ENCODE measurements at places on chromosomes 2 and 18.

DNA sequence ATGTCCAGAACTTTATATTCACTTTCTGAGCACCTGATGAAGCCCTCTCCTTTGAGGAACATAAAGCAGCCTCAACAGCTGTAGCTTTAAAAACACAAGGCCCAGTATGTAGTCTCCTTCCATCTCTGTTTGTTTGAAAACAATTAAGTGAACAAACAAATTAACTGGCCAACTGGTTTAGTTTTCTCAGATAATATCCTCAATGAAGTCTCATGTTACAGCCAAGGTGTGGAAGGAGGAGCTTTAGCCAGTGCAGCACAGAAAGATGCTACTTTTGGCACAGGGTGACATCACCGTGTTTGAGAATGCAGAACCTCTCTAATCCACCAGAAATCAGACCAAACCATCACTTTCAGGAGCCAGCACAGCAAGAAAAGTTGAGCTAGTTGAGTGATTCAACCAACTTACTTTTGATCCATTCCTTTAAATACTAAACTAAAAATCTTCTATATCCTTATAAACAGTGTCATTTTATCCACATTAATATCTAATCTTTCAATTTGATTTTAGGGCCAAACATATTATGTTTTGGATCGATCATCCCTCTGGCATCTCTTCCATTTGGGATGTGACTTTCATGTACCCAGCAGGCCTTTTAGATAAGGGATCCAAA is 488.7 kb downstream of the ARHGAP15 start:
- DNase-seq = no peak

DNA sequence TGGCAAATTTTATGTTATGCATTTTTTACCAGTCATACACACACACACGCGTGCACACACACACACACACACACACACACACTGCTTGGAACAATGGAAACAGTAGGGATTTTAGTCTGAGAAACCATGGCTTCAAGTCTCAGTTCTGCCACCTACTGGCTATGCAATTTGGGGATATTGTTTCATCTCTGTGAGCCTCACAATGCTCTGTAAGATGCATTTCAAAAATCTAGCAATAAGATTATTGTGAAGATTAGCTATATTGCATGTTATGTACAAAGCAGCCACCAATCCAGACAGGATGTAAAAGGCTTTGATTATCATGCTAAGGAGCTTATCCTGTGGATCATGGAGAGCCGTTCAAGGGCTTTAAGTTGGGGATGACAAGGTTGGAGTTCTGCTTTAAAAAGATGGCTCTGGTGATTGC is 401.4 kb downstream of the NBAS start:
- DNase-seq = peak; percentile 38

DNA sequence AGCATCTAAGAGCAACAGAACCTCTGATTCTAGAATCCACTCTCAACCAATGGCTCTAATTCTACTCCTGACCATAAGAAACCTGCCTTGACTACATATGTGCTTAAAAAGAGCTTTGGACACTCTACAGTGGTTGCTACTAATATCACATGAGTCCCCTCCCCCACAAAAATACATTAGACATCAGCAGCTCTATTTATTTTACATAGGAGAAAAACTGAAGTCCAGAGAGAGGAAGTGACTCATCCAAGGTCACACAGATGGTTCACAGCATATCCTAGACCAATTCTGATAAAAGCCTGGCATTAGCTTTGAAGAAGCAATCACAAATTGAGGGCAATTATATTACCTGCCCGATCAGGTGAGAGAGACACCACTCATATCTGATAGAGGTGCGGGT is 49.8 kb downstream of the ALK start:
- DNase-seq = peak; percentile 12

DNA sequence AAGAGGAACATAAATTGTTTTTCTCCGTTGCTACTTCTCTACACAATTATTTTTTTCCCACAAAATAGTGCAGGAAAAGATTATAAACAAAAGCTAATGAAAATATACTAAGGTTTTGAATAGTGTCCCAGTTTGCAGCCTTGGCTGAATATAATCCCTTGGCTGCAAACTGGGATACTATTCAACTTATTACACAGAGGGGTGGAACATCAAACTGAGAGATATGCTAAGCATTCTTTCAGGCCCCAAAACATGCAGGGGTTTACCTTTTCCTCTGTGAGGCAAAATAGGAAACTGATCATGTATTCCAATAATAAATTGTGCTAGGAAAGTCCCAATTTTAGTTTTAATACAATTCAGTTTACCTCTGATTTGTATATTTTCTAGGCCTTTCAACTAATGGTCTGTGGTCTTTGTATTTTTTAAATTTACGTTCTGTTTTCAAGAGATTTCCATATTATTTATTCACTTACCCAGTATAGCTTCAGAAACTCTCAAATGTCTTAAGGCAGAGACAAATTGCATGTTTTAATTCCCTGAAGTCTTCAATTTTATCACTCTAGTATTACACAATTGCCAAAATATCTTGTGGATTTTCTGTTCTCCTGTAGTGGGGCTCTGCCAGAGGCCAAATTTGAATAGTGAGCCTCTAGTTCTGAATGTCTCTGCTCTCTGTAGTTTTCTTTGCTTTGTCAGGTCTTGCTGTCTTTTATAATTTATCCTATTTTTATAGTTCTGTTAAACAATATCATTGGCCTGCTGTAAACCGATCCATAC is 63.9 kb downstream of the PPP1R1C start:
- DNase-seq = no peak

GRCh38 chr2:112075490-112076260 is 20.6 kb downstream of the TMEM87B start:
- DNase-seq = no peak

- DNase-seq = no peak
These were observed 15.6 kb downstream of the PDE6D start for GRCh38 chr2:231765496-231765929.

- DNase-seq = no peak
These were observed 102.7 kb upstream of the PELI1 start for GRCh38 chr2:64246962-64247361.

DNA sequence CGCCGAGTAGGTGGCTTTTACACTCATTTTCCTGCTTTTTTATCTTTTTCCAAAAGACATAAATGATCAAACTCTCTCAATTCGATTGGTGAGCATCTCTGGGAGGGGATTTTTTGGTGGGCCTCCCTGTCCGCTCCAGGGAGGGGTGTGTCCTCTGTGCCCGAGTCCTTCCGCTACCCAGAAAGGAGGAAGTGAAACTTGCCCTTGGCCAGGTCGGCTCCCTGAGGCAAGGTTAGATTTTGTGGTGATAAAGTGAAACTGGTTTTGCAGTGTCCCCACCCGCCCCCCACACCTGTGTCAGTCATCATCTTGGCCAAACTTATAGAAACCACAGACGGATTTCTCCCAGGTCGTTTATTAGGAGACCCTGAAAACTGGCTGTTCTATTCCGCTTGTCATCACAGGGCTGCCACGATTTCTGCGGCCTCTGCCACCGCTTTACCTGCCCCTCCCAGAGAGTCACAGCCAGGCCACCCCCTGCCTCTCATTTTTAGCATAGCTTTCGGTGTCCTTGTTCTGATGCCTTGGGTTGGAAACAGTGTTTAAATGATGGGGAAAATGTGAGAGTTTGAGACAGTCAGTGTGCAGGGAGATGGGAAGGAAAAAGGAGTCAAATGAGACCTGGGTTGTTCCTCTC is 93.6 kb downstream of the SH3BP4 start:
- DNase-seq = peak; percentile 15

- DNase-seq = peak; percentile 90
These were observed 1.4 kb downstream of the CYRIA start for GRCh38 chr2:16664052-16664731.

GRCh38 chr2:144170179-144170578 is 349.7 kb downstream of the ZEB2 start:
- DNase-seq = no peak

DNA sequence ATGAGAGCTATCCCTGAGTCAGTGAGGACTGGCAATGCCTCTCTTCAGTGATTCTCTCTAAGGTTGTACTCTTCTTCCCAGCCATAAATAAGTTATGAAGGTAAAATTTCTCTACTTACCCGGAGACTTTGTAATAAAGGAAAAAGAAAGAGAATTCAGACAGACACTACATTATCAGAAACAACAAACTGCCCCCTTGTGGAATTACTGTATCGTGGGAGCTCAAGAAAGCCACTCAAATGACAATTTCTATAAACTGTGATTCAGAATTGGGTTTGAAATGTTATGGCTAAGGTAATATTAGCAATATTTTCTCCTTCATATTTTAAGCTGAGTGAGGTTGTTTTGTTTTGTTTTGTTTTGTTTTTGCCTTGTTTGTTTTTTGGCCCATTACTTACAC is 155.8 kb upstream of the TANK start:
- DNase-seq = no peak

GRCh38 chr2:129794540-129794939 is 184.9 kb upstream of the RAB6C start:
- DNase-seq = no peak

DNA sequence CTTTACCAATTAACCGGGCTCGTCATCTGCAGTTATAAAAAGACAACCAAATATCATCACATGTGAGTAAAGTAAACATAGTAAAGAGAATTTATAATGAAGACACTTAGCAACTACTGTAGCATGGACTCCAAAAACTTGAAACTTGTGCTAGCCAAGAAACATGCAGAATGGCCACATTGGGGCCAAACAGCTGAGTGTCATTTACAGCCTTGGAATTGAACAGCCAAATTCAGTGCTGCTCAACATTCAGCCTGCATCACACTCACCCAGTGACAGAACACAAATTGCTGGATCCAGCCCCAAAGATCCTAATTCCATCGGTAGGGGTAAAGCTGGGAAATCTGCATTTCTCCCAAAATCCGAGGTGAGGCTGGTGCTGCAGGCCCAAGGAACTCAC is 224.8 kb upstream of the GYPC start:
- DNase-seq = no peak

GRCh38 chr2:60371219-60371618 is 182.2 kb downstream of the BCL11A start:
- DNase-seq = no peak

DNA sequence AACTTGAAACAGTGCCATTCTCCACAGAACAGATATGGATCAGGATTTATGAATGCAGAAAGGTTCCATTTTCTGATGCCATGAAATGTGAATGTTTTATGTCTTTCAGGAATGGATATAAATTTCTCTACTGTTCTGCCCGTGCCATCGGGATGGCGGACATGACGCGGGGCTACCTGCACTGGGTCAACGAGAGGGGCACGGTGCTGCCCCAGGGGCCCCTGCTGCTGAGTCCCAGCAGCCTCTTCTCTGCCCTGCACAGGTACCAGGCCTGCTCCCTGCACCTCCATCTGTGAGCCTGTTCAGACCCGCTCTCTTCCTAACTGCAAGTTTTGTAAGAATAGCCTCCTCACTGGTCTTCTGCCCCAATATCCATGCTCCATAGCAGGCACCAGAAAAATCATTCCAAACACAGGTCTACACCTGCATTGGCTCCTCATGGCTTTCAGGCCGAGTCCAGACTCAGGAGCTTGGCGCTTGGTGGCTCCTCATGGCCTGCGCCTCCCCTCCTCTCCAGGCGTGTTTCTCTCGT is 68.6 kb downstream of the LPIN1 start:
- DNase-seq = no peak

GRCh38 chr2:179860255-179861026 is 971 bp downstream of the ZNF385B start:
- no peak for DNase-seq
